ENCODE measurements at places on chromosomes 1 and 21. TPM values are rescaled to one million over a fixed set of nuclear protein-coding genes. Genes with fewer than 3 reads are reported as not detected.

The NBPF4 gene
- polyA plus RNA-seq = not detected

GRCh38 chr1:6485168-6486101, 6.0 kb downstream of the PLEKHG5 start:
- DNase-seq = no peak

The AMY1B gene
- not detected for polyA plus RNA-seq

- no peak for DNase-seq
These were observed 15.2 kb downstream of the WLS start for GRCh38 chr1:68217060-68217554.

DNA sequence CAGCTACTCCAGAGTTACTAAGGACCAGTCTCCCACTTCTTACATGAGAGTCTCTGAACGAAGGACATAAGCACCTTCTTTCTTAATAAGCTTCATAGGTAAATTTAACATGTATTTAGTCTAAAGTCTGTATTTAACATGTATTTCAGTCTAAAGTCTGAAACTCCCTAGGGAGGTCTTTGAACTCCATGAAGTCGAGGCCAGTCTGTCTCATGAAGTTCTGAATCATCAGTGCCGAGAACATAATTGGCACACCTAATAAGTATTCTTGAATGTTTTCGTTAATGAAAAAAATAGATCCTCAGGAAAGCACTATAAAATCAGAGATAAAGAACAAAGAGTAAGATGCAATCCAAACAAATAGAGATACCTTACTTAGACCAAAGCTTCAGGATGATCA, 945.5 kb downstream of the TTLL7 start:
- DNase-seq = no peak

DNA sequence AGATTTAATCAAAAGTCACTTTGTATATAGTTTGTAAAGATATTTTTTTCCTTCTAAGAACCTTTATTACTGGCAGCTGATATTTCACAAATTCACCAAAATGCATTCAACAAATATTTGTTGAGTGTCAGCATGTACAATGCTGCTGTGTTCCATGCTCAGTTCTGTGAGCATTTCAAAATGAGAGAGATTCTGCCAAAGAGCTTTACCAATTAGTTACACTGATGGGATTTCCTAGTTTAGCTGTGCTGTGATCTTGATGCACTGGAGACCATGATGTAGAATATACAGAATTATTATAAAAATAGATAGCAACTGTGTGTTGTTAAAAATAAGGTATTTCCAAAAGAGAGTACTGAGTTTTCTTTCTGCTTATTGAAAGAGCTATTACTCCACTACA, 225.6 kb downstream of the BRINP3 start:
- no peak for DNase-seq

- DNase-seq = no peak
These were observed 38.6 kb upstream of the EPS8L3 start for GRCh38 chr1:109802136-109802900.

GRCh38 chr1:91708691-91709090, 177.3 kb downstream of the TGFBR3 start:
- DNase-seq = no peak

The SMG7 gene
- 37.7 TPM for polyA plus RNA-seq

GRCh38 chr1:228937851-228938536, 202.7 kb downstream of the RHOU start:
- DNase-seq = no peak

The FCRLB gene
- polyA plus RNA-seq = 0.25 TPM

DNA sequence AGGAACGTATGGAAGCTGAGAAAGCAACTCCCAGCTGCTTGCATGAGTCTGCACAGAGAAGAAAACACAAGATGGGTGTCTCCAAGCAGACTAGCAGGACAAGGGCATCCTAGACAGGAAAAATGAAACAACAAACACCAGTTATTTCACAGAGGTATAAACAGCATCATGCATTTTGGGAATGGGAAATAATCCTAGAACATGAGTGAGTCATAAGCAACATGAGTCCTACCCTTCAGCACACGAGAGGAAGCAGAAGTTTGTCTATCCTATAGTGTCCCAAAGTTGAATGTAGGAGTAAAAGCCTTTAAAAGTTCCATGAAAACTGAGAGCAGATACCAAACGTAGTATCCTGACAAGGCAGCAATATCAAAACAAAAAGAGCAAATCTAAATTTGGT, 11.3 kb upstream of the FRRS1 start:
- DNase-seq = no peak
